ENCODE measurements at places on chromosomes 7 and 10. TPM values are rescaled to one million over a fixed set of nuclear protein-coding genes. Genes with fewer than 3 reads are reported as not detected.

Gene VWDE
- 2.9 TPM for total RNA-seq

Gene ITIH5
- total RNA-seq, result 20.4 TPM

Gene CPA4
- total RNA-seq, result 8.8 TPM

Gene TMEM229A
- total RNA-seq, result not detected

Gene SUN3
- total RNA-seq, result not detected

Gene MYO1G
- 5.2 TPM for total RNA-seq

Gene NUPR2
- not detected for total RNA-seq

Gene OR6B1
- total RNA-seq, result not detected

Gene FAM204A
- total RNA-seq, result 23.1 TPM

Gene PHKG1
- not detected for total RNA-seq

Gene ZNF394
- 36.1 TPM for total RNA-seq

Gene RGR
- total RNA-seq, result not detected

Gene FKBP6
- total RNA-seq, result not detected

Gene TECPR1
- 19.6 TPM for total RNA-seq

Gene ELAPOR2
- 5.6 TPM for total RNA-seq

Gene C7orf33
- total RNA-seq, result not detected

Gene EGFR
- total RNA-seq, result 130 TPM

Gene ACSM6
- not detected for total RNA-seq

Gene TMEM236
- total RNA-seq, result not detected

Gene GLI3
- 24.6 TPM for total RNA-seq

Gene ARL3
- 7.4 TPM for total RNA-seq

Gene CLDN3
- total RNA-seq, result not detected

Gene LIPJ
- total RNA-seq, result not detected

Gene PODXL
- total RNA-seq, result 26.0 TPM

Data from vagina (tissue), 2 donors.